AG10803 (cell line): ENCODE measurements at places on chromosomes 6 and 20.

GRCh38 chr6:47242483-47243386 is 67.0 kb downstream of the TNFRSF21 start:
- DNase-seq: peak; percentile 85

GRCh38 chr6:42962096-42962495 is 1.5 kb downstream of the GNMT start:
- no peak for DNase-seq

GRCh38 chr20:53658973-53659372 is 65.3 kb upstream of the ZNF217 start:
- no peak for DNase-seq

- DNase-seq: no peak
Observed at GRCh38 chr6:110307368-110307767, 50.8 kb downstream of the METTL24 start.
